ENCODE measurements at places on chromosomes 16 and 17.

- DNase-seq = peak; percentile 45
These were observed 209.6 kb upstream of the CACNG5 start for GRCh38 chr17:66625311-66625767.

GRCh38 chr17:40151414-40151963, 11.2 kb downstream of the CASC3 start:
- no peak for DNase-seq

GRCh38 chr16:77599793-77600415, 122.4 kb upstream of the NUDT7 start:
- DNase-seq = no peak

- peak; percentile 69 for DNase-seq
These were observed 19.1 kb downstream of the C16orf95 start for GRCh38 chr16:87297918-87298631.
